ENCODE measurements at places on chromosomes 16 and 17.

- no peak for DNase-seq
Observed at GRCh38 chr16:59758848-59759247, 1024.7 kb upstream of the GOT2 start.

DNA sequence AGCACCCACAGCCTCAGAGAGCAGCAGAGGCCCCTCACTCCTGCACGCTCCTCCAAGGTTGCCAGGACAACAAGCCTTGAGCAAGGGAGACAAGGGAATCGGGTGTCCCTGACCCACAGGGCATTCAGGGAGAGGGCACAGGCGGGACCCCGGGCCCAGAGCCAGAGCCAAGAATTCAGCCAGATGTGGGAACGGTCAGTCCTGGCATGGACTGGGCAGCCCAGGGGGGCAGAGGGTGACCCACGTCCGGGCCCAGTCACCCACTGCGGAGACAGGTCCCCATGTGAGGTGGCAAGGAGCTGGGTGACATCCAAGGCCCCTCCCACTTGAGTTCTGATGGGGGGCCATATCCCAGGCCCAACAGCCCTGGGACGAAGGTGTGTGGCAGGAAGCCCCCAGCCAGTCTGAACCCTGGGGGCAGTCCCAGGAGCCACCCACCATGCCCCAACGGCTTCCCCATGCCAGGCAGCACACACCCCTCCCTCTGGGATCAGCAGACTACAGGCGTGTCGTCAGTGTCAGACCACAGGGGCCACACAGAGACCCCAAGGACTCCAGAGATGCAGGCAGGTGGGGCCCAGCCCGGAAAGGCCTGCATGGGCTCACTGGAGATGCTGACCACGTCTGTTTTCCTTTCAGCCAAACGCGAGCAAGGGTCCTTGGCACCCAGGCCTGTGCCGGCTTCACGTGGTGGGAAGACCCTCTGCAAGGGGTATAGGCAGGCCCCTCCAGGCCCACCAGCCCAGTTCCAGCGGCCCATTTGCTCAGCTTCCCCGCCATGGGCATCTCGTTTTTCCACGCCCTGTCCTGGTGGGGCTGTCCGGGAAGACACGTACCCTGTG, 23.0 kb downstream of the USP6 start:
- DNase-seq, result no peak

DNA sequence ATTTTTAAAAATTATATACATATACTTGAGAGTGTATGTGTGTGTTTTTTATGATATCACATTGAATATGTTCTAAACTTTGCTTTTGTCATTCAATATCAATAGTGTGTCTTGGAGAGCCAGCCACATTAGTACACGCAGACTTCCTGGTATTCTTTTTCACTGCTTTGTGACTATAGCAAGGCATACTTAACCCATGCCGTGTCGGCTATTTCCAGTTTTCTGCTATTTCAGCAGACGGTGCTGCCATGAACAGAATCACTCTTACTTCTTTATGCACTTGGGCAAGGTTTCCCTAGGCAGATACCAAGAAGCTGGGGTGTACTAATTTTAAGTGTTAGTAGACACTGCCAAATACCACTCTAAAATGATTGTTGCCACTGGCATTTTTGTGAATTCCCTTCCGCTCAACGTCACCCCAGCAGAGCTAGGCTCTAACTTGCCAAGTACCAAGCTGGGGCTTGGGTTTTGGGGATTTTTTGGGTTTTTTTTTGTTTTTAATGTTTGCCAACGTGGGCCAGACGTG, 134.9 kb downstream of the SOCS1 start:
- DNase-seq, result no peak

DNA sequence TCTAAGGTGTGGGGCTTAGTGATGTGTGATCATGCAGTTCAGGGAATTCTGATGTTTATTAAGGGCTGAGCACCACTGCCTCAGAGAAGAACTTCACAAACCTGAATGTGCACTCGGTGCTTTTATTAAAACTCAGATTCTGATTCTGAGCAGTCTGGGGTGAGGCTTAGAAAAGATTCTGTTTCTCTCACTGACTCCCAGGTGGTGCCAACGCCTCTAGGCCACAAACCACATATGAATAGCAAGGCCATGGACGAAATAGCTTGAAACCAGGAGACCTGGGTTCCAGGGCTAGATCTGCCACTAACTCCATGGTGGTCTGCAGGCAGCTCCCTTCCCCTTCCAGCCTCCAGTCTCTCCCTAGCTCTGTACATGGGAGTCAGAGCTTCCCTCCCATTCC, 169.1 kb downstream of the HS3ST3B1 start:
- no peak for DNase-seq

GRCh38 chr16:3915426-3916260, 35.1 kb upstream of the CREBBP start:
- no peak for DNase-seq

GRCh38 chr17:61402073-61402541, 2.5 kb downstream of the TBX2 start:
- no peak for DNase-seq

GRCh38 chr17:76824093-76824492, 44.1 kb upstream of the MGAT5B start:
- DNase-seq, result no peak

- DNase-seq, result no peak
Observed at GRCh38 chr16:9521749-9522370, 430.4 kb downstream of the HAPSTR1 start.

DNA sequence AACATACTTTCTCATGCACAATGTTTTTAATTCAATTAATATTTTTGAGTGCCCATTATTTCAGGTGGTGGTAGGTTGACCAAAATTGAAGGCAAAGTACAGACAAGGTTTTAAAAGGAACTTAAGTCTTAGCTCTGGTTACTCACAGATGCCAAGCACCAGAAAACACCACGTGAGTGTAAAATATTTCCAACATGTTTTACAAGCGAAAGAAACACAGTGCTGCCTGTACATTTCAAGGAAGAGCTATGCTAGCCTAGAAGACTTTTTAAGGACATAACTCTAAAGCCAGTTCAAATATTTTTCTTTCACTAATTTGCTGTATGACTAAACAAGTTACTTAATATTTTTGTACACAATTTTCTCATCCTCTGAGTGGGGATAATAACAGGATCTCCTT, 736.4 kb upstream of the GOT2 start:
- no peak for DNase-seq

GRCh38 chr16:72301523-72302236, 129.7 kb upstream of the PMFBP1 start:
- DNase-seq, result no peak

DNA sequence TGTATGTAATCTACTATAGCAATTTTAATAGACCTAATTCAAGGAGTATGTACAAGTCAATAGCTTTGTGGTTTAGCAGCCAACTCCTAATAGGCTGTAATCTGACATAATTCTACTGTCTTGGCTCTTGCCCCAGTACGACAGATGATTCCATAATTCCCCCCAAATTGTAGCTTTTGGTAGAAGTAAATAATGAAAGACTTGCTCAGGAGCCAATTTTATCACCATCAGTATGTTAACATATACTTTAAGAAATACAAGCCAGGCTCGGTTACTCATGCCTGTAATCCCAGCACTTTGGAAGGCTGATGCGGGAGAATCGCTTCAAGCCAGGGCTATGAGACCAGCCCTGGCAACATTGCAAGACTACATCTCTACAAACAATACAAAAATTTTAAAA, 53.9 kb downstream of the AP2B1 start:
- no peak for DNase-seq

DNA sequence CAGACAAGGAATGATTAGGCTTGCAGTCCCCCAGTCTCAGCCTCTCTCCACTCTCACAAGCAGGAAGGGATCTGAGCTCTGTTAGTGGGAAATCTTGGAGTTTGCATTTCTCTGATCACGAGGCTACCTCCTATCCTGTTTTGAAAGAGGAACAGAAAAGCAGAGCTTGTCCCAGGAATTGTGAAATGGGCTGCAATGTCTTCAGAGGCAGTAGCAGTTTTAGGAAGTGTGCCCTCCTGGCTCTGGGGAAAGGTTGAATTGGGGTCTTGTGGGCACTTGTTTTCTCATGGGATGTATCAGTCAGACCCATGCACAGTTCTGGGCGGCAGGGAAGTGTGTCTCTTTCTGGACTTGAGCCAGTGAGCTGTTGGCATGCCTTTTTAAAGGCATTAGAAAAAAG, 22.8 kb downstream of the NUP85 start:
- no peak for DNase-seq

- no peak for DNase-seq
Observed at GRCh38 chr17:7610641-7611040, 4.1 kb downstream of the FXR2 start.
